ENCODE measurements at places on chromosomes 3 and 15. TPM values are rescaled to one million over a fixed set of nuclear protein-coding genes. Genes with fewer than 3 reads are reported as not detected.

CORO2B gene
- 7.7 TPM for total RNA-seq

NANOGP8 gene
- not detected for total RNA-seq

TERC gene
- 12.6 TPM for total RNA-seq

ELP6 gene
- 33.1 TPM for total RNA-seq

VIPR1 gene
- total RNA-seq, result not detected

Measured in HFFc6 (cell line).